Globus pallidus (tissue), 1 donor: ENCODE measurements at places on chromosomes 12 and 14.
A peak's percentile ranks its signal among the peaks of the same experiment; 100 is the strongest.

DNA sequence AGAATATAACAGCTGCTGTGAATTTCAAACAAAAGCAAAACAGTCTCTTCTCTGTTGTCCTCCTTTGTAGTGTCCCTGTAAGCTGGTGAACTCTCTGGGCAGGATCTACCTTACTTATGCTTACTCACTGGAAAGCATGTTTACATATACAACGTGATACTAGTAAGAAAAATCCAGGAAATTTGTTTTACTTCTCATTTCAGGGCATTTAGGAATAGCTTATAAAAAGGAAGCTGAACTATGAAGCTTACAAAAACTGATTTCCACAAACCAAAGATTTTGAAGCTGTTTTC is 311.0 kb downstream of the NOVA1 start:
- no peak for DNase-seq

DNA sequence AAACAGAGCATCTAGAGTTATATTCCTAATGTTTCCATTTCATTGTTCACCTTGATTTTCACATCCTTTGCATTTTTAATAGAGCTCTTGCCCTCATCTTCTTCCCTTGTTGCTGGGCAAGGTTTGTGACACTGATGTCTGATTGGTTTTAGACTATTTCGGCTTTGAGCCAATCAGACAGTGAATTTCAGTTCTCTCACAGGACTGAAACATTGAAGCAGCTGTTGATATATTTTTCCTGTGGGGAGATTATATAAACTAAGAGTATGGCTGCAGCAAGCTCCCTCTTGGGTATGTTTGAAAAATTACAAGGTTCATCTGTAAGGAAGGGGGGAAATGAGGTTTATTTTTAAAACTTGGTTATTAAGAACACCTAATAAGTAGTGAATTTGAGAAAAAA is 51.2 kb downstream of the ATF7IP start:
- peak; percentile 68 for DNase-seq

DNA sequence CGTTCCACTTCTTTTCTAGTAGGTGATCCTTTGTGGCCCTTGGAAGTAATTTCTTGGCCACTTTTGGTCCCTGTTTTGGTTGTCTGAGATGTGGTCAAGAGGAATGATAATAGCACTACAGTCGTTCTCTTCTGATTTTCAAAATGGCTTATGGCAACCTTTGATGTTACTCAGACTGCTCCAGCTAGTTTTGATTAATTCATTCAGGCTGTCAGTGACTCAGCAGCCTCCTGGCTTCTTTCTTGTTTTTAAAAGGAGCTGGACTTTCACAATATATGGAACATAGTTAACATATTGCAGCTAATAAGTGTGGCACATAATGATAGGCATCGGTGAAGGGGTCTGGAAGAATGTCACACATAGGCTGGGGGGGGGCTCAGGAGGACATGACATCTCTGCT is 47.3 kb downstream of the WDR20 start:
- DNase-seq, result no peak

DNA sequence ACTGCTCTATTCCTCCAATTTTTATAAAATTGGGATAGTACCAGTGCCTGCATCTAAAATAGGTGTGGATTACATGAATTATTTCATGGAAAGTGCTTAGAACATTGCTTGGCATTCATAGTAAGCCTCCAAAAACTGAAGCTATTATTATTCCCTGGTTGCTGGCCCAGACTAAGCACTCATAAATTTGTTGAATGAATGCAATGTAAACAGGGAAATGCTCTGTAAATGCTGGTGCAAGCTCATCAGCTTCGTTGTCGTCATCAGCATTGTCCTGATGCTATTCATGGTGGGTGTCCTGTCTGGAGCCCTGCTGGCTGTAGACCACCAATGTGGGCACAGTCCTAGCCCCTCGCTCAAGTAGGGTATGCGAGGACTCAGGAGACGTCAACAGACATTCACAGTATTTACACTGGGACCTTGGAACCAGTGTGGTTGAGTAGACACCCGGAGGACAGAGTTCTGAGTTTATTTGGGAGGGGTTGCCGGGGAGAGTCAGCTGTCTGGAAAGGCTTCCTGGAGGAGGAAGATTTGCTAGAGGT is 16.5 kb downstream of the BDKRB2 start:
- no peak for DNase-seq

DNA sequence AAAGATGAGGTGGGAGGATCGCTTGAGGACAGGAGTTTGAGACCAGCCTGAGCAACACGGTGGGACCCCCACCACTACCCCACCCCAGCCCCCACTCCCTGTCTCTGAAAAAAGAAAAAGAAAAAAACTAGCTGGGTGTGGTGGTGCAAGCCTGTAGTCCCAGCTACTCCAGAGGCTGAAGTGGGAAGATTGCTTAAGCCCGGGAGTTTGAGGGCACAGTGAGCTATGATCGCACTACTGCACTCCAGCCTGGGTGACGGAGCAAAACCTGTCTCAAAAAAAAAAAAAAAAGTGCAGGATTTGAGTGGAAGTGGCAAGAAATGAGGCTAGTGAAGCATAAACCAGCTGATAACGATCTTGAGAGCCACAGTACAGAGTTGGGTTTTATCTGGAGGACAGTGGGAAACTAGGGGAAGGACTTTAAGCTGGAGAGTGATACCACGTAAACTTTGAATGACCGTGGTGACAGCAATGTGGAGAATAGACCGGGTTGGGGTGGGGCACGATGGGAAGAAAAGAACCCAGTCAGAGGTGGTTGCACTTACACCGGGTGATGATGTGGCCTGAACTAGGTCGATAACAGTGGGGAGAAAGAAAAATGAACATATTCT is 85.3 kb downstream of the TMEM260 start:
- no peak for DNase-seq

- no peak for DNase-seq
These were observed 8.5 kb upstream of the BCL7A start for GRCh38 chr12:122013136-122013535.

DNA sequence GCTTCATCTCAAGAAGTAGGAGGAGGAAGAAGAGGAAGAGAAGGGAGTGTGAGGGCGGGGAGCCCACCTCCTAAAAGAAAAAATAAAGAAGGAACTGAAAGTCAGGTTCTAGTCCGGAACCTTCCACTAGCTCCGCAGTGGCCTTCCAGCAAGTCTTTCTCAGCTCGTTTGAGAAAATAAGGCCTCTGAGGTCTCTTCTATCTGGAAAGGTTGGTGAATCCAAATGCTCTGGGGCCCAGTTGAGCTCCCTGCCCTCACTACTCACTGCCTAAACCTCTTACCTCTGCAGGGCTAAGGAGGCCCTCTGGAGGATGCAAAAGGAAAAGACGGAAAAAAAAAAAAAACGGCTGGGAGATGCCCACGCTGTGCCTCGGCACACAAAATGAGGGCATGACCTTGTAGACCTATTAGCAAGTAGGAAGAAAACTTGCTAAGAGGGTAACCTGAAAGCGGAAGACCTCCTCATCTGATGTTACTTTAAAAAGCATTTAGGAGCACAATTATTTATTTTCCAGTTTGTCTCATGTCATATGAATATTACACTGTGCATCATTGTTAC is 35.9 kb downstream of the FBLN5 start:
- peak; percentile 67 for DNase-seq

- DNase-seq, result no peak
These were observed 22.7 kb downstream of the LRTM2 start for GRCh38 chr12:1842905-1843640.

DNA sequence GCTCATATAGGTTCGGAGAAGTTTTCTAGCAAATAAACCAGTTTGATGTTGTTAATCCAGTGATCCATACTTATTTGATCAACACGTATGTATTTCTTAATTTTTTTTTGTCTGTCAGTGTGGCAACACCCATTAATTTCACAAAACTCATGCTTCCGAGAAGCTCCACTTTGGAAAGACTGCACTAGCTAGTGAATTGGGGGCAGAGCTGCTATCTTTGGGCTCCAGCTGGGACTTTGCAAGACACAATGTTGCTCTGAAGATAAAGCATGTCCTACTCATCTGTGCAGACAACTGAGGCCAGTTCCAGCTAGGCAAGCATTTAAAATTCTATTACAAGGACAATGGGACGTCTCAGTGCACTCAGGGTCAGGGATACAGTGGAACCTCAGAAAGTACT is 298.4 kb downstream of the NUAK1 start:
- no peak for DNase-seq

DNA sequence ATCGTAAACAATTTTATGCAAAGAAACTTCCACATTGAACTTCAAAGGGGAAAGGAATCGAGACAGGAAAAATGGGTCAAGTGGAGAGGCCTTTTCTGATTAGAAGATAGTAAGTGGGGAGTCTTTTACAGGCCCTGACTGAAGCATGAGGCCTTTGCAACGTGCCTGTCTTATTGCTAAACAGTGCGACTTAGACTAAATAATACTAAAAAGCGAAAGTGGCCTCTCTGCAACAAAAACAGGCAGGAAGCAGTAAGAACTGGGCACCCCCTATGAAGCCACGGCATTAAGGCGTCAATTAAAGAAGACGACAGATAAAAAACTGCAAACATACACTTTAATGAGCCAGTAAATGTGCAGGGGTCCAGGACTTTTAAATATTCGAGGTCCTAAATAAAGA is 283.4 kb upstream of the GRIP1 start:
- no peak for DNase-seq

- no peak for DNase-seq
These were observed at the start of gene SPATS2 for GRCh38 chr12:49367381-49368239. SPATS2 (plus strand) TSS chr12:49367462; CDS start chr12:49461013, 93,551 bp downstream.

- DNase-seq, result no peak
These were observed 242.0 kb downstream of the ADAMTS20 start for GRCh38 chr12:43309959-43310358.

DNA sequence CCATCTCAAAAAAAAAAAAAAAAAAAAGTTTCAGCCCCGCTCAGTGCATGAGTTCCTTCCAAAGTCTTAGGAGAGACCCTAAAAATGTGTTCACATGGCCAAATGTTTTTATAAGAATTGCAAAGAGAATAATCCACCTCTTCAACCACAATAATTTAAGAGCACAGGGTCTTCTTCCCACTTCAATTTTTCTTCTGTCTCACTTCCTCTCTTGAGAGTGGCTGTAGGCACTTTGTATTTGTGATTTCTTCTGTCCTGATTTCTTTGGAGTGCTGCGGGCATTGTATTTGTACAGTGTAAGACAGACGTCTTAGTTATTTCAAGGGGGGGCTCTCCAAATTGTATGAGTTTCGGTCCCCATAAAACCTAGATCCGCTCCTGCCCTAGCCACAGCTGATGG is 58.3 kb downstream of the C12orf56 start:
- no peak for DNase-seq

GRCh38 chr14:88454886-88455285 is 69.4 kb downstream of the SPATA7 start:
- DNase-seq, result no peak

- no peak for DNase-seq
These were observed 15.8 kb upstream of the PTPRR start for GRCh38 chr12:70936203-70936813.

DNA sequence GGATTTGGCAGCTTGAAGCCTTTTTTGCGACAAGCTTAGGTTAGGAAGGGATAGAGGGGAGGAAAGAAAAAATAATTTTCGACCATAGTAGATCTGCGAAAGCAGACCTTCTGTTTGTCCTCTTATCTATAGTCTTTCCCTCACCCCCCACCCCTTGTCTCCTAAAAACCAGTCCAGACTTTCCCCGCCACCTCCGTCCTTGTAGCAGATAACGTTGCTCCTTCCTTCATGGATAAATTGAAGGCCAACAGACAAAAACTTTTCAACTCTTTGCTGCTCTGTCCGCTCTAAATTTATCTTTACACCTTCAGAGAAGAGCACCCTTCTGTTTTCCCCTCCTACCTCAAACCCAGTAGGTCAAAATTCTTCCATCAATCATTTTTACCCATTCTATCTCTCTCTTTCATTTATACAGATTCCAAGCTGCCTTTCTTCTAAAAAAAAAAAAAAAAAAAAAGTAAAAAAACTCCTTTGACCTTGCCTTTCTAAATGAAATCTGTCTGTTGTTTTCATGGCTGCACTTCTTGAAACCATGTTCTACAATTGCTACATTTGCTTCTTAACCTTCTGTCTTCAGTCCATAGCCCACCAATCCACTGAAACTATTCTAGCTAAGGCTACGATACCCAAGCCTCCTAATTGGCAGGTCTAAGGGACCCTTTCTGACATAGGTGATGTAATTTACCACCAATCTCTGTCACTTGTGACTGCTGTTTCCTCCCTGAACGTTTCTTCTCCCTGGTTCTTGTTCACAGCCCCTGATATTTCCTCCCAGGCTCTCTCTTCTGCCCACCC is 11.1 kb upstream of the NEMF start:
- no peak for DNase-seq

GRCh38 chr12:39064708-39065107 is 159.3 kb upstream of the CPNE8 start:
- DNase-seq, result no peak

GRCh38 chr12:131622422-131622955 is 88.4 kb upstream of the SFSWAP start:
- DNase-seq, result no peak

- DNase-seq, result no peak
These were observed 2.5 kb upstream of the LRRK2 start for GRCh38 chr12:40222247-40222646.

GRCh38 chr12:67367843-67368242 is 98.7 kb downstream of the CAND1 start:
- DNase-seq, result no peak

DNA sequence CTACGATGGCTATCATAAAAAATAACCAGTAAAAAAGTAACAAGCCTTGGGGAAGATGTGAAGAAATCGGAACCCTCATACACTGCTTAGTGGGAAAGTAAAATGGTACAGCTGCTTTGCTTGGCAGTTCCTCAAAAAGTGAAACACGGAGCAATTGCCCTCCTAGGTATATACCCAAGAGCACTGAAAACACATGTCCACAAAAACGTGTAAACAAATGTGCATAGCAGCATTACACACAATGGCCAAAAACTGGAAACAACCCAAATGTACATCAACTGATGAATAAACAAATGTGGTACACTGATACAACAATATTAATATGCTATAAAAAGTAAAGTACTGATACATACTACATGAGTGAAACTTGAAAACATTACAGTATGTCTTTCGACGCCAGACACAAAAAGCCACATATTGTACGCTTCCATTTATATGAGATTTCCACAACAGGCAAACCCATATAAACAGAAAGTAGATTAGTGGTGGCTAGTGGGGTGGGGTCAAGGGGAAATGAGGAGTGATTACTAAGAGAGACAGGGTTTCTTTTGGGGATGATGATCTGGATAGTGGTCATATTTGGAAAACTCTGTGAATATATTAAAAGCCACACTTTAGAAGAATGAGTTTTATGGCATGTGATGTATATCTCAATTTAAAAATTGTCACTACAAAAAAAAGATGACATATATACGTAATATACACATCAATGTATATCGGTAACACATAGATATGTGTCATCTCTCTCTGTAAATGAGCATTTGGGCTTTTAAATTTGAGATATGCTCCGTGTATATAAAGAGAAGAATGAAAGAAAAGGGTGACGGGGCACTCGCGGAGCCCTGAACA is 996 bp downstream of the SLC41A2 start:
- DNase-seq, result no peak

GRCh38 chr14:75645056-75645455 is 15.6 kb downstream of the ERG28 start:
- no peak for DNase-seq
